ENCODE measurements at places on chromosomes 5 and 9. TPM values are rescaled to one million over a fixed set of nuclear protein-coding genes. Genes with fewer than 3 reads are reported as not detected.

DNA sequence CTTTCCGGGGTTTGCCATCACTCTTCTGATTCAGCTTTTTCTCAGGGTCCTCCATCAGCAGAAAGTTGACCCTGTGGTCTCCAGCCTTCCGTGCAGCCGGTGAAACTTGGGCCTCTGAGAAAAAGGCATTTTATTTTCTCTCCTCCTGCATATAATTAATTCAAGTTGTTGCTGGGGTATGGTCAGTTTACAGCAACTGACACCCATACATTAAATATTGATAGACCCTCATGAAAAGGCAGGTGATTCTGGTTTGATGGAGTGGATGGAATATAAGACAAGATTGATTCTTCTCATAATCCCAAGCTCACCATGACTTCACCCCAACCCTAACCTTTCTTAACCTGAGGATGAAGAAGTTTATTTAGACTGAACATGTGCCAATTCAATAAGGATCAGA, at the start of gene GRXCR2:
Gene GRXCR2 (minus strand): TSS at position 101 of the 400 bp plus-strand sequence. CDS start 46 bp downstream, at position 55.
- DNase-seq: no peak

- peak; percentile 23 for DNase-seq
Observed at GRCh38 chr9:96279932-96280331, 22.0 kb downstream of the HSD17B3 start.

The PRELID1 gene
- polyA plus RNA-seq: 122 TPM

The PDZD2 gene
- polyA plus RNA-seq: 4.5 TPM

Measured in urinary bladder (tissue), 4 donors.